Activated CD8-positive, alpha-beta T cell treated with anti-CD3 and anti-CD28 coated beads for 36 hours (primary cell): ENCODE measurements at places on chromosomes 7 and 10.

GRCh38 chr10:123673198-123673597 is 7.0 kb downstream of the GPR26 start:
- no peak for DNase-seq

- DNase-seq, result no peak
Observed at GRCh38 chr10:116710076-116710475, 32.3 kb downstream of the HSPA12A start.

GRCh38 chr10:117169480-117169879 is 27.8 kb upstream of the KCNK18 start:
- DNase-seq, result no peak

GRCh38 chr7:82443547-82444219 is at the start of gene CACNA2D1:
CACNA2D1 (minus strand) TSS chr7:82443777.
- DNase-seq, result peak; percentile 4

GRCh38 chr10:72851509-72851908 is 42.0 kb upstream of the OIT3 start:
- no peak for DNase-seq

- no peak for DNase-seq
Observed at GRCh38 chr7:149670288-149670687, 103.1 kb downstream of the ZNF467 start.

- no peak for DNase-seq
Observed at GRCh38 chr7:22240904-22241571, 115.9 kb downstream of the RAPGEF5 start.

DNA sequence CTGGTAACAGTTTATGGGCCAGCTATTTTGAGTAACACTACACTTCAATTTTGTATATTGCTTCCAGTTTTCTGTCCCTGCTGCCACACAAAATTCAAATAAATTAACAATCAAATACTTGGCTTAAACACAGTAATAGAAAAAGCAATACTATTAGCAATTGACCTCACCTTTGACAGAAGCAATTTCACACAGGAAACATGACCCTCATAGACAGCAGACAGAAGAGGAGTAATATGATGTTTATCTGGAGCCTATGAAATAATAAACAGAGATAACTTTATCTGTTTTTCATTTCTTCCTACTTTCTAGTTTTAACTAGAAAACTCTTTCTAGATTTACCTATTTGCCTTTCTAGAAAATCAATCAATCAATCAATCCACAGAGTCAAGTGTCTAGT is 26.7 kb downstream of the MTPN start:
- no peak for DNase-seq

- peak; percentile 14 for DNase-seq
Observed at GRCh38 chr7:16695621-16696237, 49.7 kb downstream of the BZW2 start.

GRCh38 chr7:132739271-132739955 is 163.1 kb upstream of the PLXNA4 start:
- DNase-seq, result no peak

- DNase-seq, result no peak
Observed at GRCh38 chr10:94192333-94192732, 170.4 kb downstream of the NOC3L start.

GRCh38 chr7:12401538-12402364 is 1.9 kb downstream of the VWDE start:
- DNase-seq, result no peak

DNA sequence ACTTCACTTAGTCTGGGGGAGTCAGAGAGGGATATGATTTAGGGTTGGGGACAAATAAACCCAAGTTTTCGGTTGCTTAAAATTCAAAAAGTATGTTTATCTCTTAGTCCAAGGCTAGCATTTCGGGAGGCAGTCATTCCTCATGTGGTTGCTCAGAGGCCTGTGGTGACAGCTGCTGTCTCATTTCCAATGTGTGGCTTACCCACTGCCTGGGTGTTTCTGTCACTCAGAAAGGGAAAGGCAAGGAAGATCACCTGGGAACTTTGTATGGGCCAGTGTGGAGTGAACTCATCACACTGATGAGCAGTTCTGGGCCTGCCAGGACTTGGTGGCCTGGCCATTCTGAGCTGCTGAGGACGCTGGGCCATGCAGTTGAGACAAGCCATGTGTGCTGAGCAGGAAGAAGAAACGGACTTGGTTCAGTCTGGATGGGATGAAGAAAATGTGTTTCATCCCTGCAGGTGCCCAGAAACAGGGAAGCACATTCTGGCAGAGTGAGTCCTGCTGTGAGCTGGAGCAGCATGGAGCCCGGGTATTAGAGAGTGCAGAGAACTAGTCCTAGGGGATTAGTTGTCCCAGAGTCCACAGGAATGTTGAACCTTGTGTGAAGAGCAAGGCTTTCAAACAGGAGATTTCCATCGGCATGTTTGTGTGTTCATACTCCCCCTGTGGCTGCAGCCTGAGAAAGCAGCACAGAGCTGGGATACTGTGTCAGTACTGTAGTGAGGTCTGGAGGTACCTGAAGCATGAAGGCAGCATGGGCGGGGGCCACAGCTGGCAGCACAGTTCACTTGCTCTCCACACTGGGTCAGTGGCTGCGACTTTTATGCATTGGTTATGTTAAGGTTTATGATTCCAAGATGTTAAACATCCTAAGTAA is 211.1 kb upstream of the IGFBP3 start:
- DNase-seq, result no peak

- DNase-seq, result no peak
Observed at GRCh38 chr7:37193775-37194135, 254.9 kb downstream of the ELMO1 start.

GRCh38 chr10:68876246-68877138 is 24.6 kb upstream of the DDX50 start:
- no peak for DNase-seq

- no peak for DNase-seq
Observed at GRCh38 chr10:63504145-63504881, 16.9 kb upstream of the REEP3 start.

GRCh38 chr10:69241575-69241974 is 21.4 kb downstream of the HKDC1 start:
- no peak for DNase-seq

DNA sequence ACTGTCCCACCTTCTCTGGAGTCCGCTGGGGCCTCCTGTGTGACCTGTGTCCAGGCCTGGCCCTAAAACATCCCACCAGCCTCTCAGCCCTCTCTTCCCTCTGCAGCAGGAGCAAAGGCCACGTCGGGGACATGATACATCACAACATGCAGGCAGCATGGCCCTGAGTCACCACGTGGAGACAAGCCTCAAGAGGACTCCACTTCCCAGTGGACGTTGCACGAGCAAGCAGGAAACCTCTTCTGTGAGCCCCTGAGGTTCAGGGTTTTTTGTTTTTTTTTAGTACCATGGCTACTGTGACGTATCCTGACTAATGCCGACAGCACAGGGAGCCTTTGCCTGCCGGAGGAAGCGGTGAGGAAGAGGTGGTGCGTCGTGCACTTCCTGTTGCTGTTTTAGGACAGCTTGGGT is 165.9 kb downstream of the DNAJB6 start:
- peak; percentile 80 for DNase-seq

GRCh38 chr10:6068422-6068821 is 6.3 kb upstream of the IL2RA start:
- DNase-seq, result peak; percentile 75

- no peak for DNase-seq
Observed at GRCh38 chr7:98681951-98682350, 64.9 kb downstream of the NPTX2 start.

- DNase-seq, result no peak
Observed at GRCh38 chr7:44764665-44765578, 16.3 kb downstream of the ZMIZ2 start.

GRCh38 chr10:74419491-74419951 is 268.5 kb downstream of the ADK start:
- DNase-seq, result no peak

DNA sequence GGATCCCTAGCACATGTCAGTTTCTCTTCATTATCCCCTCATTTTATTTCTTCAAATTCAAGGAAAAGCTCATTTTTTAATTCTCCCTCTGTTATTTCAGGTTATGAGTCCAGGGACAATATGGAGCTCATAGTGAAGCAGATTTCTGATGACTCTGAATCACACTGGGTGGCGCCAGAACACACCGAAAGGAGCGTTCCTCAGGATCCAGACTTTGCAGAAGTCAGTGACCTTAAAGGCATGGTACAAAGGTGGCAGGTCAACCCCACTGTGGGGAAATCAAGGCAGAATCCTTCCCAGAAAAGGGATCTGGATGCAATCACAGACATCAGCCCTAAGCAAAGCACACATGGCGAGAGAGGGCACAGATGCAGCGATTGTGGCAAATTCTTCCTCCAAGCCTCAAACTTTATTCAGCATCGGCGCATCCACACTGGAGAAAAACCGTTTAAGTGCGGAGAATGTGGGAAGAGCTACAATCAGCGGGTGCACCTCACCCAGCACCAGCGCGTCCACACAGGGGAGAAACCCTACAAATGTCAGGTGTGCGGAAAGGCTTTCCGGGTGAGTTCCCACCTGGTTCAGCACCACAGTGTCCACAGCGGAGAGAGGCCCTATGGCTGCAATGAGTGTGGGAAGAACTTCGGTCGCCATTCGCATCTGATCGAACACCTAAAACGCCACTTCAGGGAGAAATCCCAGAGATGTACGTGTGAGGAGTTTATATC is 21.4 kb downstream of the ZKSCAN5 start:
- DNase-seq, result peak; percentile 53

DNA sequence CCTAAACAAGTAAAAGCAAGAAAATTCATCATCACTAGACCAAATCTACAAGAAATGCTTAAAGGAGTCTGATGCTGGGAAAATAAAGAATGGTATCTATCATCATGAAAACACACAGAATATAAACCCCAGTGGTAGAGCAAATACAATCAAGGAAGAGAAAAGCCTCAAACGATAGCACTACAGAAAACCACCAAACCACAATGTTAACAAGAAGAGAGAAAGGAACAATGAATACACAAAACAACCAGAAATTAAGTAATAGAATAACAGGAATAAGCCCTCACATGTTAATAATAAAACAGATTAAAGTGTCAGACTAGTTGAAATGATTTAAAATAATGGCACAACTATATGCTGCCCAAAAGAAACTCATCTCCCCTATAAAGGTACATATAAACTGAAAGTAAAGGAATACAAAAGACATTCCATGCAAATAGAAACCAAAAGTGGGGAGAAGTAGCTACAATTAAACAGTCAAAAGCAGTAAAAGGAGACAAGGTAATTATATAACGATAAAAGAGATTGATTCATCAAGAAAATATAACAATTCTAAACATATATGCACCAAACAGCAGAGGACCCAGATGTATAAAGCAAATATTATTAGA is 77.3 kb downstream of the JMJD1C start:
- DNase-seq, result no peak

- DNase-seq, result no peak
Observed at GRCh38 chr7:94311515-94311914, 83.2 kb upstream of the COL1A2 start.

DNA sequence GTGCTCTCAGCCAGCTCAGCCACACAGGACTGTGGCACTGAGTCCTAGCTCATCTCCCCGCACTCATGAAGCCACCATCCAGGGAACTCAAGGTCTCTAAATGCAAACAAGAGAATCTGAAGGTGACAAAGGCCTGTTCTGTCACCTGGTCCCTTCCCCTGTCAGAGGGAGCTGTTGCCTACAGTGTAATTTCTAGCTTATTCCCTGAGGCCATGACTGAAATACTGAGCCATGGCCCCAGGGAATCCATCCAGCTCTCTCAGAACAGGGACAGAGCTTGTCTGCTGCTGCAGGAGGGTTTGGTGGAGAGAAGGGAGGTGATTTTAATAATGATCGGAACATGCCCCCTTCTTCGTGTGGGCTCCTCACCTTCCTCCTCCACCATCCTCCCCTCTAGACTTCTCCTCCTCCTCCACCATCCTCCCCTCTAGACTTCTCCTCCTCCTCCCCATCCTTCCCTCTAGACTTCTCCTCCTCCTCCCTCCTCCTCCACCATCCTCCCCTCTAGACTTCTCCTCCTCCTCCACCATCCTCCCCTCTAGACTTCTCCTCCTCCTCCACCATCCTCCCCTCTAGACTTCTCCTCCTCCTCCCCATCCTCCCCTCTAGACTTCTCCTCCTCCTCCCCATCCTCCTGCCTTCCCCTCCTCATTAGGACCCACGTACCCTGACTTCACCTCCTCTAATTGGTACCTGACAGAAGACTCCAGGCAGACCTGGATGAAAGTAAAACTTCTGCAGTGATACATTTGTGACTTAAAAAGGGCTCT is 338.0 kb upstream of the MKI67 start:
- peak; percentile 8 for DNase-seq

- peak; percentile 72 for DNase-seq
Observed at GRCh38 chr10:13440185-13441061, 88.4 kb downstream of the BEND7 start.

DNA sequence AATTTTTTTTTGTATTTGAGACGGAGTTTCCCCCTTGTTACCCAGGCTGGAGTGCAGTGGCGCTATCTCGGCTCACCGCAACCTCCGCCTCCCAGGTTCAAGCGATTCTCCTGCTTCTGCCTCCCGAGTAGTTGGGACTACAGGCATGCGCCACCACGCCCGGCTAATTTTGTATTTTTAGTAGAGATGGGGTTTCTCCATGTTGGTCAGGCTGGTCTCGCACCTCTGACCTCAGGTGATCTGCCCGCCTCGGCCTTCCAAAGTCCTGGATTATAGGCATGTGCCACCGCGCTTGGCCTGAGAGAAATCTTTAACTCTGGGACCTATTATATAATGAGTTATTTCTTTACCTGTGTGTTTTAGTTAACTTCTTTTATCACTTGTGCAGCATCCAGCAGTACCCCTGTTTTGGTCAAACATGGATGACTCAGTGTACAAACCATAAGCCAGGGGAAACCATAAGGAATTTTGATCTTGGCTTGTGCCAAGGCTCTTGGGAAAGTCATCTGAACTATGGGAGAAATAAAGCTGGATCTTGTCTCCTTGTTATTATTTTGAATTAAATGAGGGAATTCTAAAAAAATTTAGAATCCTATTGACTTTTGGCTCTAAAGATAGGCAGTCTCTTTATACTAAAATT is 23.6 kb upstream of the ZRANB1 start:
- DNase-seq, result peak; percentile 12

DNA sequence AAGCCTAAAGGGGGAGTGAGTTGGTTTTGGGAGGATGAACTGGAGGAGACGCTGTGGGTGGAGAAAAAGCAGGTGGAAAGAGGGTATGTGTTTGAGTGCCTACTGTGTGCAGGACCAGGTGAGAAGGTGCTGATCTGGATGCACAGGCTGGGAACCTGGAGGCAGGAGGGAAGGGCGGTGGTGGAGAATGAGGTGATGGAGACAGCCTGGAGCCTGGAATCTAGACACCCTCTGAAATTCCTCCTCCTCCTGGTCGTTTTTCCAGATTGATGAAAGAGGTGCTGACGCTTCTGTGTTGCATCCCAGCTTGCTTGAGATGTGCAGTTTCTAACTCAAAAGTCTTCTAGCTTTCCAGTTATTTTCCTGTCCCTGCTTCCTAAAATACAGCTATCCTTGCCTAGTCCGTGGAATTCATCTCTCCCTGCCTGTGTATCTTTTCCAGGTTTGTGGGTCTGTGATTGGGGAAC is 67.5 kb downstream of the LRMDA start:
- DNase-seq, result no peak

DNA sequence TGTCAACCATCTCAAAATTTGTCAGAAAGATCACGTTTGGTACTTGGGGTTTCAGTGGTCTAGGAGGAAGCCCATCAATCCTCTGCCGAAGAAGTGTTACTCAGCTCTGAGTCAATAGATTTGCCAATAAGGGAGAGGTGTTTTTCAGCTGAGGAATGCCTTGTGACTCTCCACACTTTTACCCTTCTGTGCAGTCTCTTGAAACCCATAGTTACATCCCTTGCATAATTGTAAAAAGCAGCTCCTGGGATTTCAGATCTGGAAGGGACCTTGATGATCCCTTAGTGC is 47.5 kb downstream of the INSYN2A start:
- DNase-seq, result no peak
